ENCODE measurements at places on chromosomes 13 and 19.

- DNase-seq: no peak
These were observed 127.2 kb downstream of the RAP2A start for GRCh38 chr13:97561182-97561581.

GRCh38 chr13:45137526-45137925 is 17.2 kb downstream of the GTF2F2 start:
- DNase-seq: no peak

DNA sequence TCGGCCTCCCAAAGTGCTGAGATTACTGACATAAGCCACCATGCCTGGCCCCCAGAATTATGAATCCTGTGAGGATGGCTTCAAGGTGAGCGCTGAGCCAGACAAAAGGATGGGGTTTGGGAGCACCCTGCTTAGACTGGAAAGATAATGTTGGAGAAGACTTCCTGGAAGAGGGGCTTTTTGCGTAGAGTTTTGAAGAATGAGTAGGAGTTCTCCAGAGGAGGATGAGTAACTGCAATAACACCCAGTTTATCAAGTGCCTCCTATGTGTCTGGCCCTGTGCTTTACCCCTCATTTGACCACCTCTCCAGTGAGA is 641 bp upstream of the GDF15 start:
- no peak for DNase-seq

DNA sequence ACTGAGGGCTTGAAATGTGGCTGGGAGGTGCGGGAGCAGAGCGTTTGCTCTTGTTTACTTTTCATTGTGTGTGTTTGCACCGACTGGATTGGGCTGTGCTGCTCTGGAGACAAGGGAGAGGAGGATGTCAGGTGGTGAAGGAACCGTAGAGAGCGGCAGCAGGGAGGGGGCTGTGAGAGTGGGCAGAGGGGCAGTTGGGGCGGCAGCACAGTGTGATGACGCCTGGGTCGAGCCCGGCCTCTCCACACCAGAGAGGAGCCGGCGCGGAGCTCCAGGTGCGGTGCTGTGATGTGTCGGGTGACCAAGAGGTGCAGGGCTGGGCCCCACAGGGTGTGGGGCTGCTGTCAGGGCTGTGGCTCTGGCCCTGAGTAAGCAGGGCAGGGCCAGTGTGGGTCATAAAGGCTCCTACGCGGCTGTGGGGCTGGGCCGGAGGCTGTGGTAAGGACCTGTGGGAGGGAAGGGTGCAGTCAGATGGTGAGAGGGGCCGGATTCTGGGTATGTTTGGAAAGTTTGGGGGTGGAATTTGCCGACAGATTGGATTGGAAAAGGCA is 10.5 kb downstream of the NAXD start:
- no peak for DNase-seq

Data from stimulated activated naive B cell treated with anti-CD40 and anti-IgM and Interleukin-4, amounts not matched to agents 10 μg/mL and 1 μg/mL and 100 μg/mL, for 72 hours (primary cell).